ENCODE measurements at places on chromosomes 2 and 18.
A peak's percentile ranks its signal among the peaks of the same experiment; 100 is the strongest.

GRCh38 chr2:5528706-5529105 is 163.5 kb upstream of the SOX11 start:
- DNase-seq, result no peak

GRCh38 chr2:3305952-3306351 is 71.7 kb downstream of the EIPR1 start:
- no peak for DNase-seq

GRCh38 chr18:51029378-51029693 is 677 bp upstream of the SMAD4 start:
- DNase-seq, result no peak

DNA sequence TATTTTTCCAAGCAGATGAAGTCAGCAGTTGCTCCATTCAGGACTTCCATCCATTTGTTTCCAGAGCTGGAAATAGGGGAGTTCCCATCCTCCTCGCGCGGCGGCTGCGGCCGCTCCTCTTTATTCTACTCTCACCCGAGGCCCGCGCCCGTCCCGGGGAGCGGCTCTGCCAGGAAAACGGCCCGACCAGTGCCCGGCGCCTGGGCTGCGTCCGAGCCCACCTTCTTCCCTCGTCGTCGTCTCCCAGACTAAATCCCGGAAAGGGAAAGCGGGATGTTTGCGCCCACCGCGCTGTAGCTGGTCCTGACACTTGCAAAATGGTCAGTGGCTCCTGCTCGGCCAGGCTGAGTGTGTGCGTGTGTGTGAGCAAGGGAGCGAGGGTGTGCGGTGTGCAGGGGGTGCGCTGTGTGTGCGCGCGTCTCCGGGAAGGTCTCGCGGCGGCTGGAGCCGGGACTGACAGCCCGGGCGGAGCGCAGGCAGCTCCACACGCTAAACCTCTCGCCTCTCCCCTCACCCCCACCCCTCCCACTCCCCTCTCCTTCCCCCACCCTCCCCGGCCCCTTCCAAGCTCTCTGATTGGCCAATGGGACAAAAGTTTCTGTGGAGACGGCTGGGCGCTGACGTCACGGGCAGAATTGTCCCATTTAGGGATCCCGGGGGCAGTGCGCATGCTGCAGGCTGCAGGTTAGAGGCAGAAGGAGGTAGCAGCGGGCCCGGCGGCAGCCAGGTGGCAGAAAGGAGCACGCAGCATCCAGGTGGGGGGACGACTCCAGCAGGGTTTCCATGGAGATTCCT is at the start of gene NOL4:
Gene NOL4 (minus strand): TSS at position 491 of the 795 bp plus-strand sequence. CDS start 1,660 bp downstream, outside the sequence.
- DNase-seq, result no peak

DNA sequence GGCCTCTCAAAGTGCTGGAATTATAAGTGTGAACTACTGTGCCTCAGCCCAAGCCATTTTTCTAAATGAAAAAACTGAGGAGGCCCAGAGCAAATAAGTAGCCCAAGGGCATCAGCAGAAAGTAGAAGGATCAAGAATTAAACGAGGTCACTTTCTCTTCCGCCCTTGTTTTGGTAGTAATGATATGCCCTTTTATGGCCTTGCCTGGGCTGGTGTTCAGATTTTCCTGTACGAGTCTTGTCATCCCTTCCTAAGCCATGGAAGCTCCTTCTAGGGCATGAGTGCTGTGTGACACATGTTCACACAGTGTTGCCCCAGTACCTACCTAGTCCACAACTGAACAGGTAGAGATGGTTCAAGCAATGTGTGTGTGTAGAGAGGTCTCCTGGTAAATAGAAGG is 6.6 kb downstream of the HPCAL1 start:
- no peak for DNase-seq

DNA sequence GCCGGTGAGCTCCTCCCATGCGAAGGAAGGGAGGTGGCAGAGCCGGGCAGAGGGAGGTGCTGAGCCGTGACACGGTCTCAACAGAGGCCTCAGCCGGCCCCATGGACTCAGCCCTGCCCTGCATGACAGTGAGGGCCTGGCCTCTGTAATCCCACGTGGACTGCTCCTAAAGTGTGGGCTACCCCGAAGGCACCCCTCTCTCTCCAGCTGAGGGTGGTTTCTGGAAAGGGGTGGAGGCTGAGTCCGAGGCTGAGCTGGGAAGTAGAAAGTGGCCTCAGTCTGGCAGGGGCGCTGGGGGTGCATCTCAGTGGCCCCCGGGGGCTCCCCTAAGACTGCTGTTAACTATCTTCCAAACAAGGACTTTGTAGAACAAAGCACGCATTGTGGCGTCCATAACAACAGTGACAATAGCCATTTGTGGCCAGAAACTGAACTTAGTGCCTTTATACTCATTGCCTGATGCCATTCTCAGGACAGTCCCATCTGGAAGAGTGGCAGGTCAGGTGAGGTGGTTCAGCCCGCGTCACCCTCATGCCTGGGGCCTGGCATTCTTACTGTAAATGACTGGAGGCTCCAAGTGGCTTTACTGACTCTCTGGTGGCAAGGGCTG is 192.4 kb downstream of the TWIST2 start:
- DNase-seq, result no peak

GRCh38 chr2:218880102-218880858 is at the start of gene WNT10A:
TSS of gene WNT10A (plus strand) at chr2:218880852. CDS start at chr2:218880996, 144 bp downstream.
- peak; percentile 40 for DNase-seq

GRCh38 chr18:75635096-75635495 is 207.6 kb upstream of the SMIM21 start:
- no peak for DNase-seq

DNA sequence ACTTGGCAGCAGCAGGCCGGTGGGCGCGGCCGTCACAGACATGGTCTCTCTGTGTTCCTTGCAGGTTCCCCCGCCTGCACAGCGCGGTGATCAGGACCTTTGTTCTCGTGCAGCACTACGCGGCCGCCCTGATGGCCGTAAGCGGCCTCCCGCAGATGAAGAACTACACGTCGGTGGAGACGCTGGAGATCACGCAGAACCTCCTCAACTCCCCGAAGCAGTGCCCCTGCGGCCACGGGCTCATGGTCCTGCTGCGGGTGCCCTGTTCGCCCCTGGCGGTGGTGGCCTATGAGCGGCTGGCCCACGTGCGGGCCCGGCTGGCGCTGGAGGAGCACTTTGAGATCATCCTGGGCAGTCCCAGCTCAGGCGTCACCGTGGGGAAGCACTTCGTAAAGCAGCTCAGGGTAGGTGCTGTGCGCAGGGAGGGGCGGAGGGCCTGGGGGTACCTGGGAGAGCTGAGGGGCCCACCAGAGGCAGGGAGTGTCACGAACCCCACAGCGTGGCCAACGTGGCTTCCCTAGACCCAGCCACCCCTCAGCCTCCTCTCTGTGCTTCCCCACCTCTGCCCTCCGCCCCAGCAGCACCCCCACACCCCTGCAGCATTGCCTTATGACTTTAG is 59.3 kb downstream of the NTSR2 start:
- DNase-seq, result no peak

DNA sequence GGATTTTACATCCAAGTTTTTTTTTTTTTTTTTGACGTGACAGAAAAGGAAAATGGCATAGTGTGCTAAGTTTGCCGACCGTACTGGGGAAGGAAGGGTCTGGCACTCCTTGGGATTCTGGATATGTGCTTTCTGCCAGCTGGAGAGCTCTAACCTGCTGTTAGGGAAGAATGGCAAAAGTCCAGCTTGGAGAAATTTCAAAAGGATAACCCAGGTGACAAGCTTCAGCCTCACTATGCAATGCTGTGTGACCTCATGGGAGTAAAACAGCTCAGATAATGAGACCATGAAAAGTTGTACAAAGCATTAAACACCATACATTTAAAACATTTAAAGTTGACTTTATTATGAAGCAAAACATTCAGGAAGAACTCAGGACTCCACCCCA is 10.3 kb upstream of the GPR45 start:
- DNase-seq, result no peak

GRCh38 chr2:119111115-119111975 is 47.2 kb downstream of the C1QL2 start:
- DNase-seq, result no peak

DNA sequence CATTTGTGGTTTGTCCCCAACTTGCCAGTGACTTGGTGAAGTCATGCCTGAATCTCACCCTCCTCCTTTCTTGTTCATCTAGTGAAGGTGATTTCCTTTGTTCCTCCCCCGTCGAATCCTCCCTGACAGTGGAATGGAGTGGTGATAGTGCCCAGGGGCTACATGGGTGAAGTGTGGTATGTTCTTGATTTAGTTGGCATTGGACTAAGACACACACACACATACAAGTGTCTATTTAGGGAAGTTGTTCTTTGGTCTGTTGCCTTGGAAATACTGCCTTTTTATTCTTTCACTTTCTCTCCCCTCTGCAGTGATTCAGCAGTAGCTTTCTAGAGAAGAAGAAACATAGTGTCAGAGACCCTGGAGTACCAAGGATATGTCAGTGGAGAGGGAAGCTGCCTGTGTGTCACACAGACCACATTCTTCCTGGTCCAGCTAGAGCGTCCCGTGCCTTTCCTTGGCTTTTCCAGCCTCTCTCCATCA is 10.9 kb downstream of the INPP4A start:
- DNase-seq, result no peak

DNA sequence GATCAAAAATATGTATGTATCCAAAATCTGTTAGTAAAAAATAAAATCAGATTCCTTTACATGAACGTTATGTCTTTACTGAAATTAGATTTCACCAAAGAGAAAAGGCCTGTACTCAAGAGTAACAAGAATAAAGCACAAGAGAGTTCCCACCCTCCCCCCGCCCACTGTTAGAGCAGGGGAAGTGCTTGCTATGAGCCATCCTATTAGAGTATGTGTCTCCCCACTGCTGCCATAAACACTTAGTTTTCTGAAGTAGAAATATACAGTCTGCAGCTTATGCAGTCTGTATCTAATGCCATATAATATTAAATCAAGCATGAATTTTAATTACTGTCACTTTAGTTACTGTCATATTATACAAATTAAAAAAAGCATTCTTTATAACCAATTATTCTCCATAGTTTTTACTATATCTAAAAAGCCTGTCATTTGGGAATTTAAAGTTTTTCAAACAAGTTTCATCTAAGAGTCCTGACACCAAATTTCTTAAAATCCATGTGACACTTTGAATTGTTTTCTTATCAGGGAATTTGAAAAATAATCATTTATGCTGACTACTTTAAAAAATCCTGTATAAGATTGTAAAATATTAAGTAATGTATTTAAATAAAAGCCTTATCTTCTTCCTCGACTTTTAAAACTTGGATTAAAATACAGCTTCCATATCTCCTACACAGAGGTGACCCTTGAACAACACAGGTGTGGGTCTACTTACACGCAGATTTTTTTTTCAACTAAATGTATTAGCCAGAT is 51.8 kb upstream of the GPR75 start:
- no peak for DNase-seq

DNA sequence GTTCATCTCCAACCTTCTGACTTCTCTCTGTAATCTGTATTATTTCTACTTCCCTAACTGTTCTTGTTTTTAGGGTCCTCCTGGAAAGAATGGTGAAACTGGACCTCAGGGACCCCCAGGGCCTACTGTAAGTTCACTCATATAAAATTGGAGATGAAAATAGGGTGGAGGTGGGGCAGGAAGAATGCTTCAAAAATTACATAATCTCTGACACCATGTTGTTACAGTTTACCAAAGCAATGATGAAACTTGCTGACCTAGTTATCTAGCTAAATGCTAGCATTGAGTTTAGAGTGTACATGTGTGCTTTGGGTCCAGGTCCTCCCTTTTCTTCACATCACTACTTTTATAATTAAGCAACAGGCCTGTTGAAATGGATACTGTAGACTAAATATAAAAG is 23.1 kb downstream of the COL3A1 start:
- no peak for DNase-seq

- DNase-seq, result no peak
These were observed 679.1 kb upstream of the CDH2 start for GRCh38 chr18:28855989-28856388.

GRCh38 chr2:160111951-160112798 is 49.8 kb upstream of the PLA2R1 start:
- DNase-seq, result no peak

- no peak for DNase-seq
These were observed 2.9 kb upstream of the PTPN4 start for GRCh38 chr2:119756837-119757236.

DNA sequence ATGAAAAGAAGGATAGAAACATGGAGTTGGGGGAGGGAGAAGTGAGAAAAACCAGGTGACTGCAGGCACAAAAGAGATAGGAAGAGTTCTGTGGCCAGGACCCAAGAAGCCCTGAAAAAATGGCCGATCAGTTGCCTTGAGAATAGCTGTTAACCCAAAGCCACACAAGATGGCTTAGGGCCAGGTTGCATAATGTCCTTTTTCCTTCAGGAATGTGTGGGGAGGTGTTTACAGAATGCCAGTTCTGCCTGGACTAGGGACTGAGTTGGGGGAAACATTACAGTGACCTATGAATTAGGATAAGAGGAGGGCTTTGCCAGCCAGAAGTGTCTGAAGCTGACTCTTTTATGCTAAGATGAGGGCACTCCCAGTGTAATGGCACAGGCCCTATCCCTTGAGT is 17.1 kb downstream of the FAM110C start:
- no peak for DNase-seq

- DNase-seq, result no peak
These were observed 66.2 kb downstream of the SP3 start for GRCh38 chr2:173898996-173899395.

DNA sequence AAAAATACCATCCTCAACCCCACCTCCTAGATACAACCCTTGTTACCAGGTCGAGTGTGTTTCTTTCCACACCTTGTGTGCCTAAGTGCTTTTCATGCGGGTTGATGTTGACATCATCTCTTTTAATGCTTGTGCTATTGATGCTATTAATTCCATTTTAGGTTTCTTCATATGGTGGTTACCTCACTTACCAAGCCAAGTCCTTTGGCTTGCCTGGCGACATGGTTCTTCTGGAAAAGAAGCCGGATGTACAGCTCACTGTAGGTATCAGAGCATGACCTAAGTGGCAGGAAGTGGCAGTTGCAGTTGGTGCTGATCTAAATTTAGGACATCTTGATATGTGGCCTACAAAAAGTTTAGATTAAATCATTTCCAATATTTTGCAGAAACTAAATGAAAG is 149.9 kb upstream of the TTC39C start:
- DNase-seq, result no peak

- DNase-seq, result no peak
These were observed 38.0 kb upstream of the YWHAQ start for GRCh38 chr2:9668687-9669345.

- no peak for DNase-seq
These were observed 75.8 kb downstream of the POLR1A start for GRCh38 chr2:86029873-86030272.
